Mesenteric fat pad (tissue), 1 donor: ENCODE measurements at places on chromosomes 16 and 17. TPM values are rescaled to one million over a fixed set of nuclear protein-coding genes. Genes with fewer than 3 reads are reported as not detected.

The CBFA2T3 gene
- total RNA-seq: 8.5 TPM

The CPHXL gene
- total RNA-seq: not detected

The ACSM2A gene
- not detected for total RNA-seq

The TCAP gene
- total RNA-seq: 0.64 TPM

The LONP2 gene
- 67.0 TPM for total RNA-seq

The ATP5PD gene
- 310 TPM for total RNA-seq
